Upper lobe of left lung (tissue), 6 donors: ENCODE measurements at places on chromosomes 16 and 17. TPM values are rescaled to one million over a fixed set of nuclear protein-coding genes. Genes with fewer than 3 reads are reported as not detected.

The DOC2B gene
- 2.2 TPM for total RNA-seq

The SPATA22 gene
- total RNA-seq = not detected

The DPEP1 gene
- total RNA-seq = not detected

The C16orf96 gene
- 0.24 TPM for total RNA-seq

The KCNJ18 gene
- not detected for total RNA-seq
